ENCODE measurements at places on chromosomes 3 and 15.

GRCh38 chr3:105613120-105613519, 246.4 kb downstream of the ALCAM start:
- no peak for DNase-seq

GRCh38 chr3:152595975-152596821, 238.7 kb upstream of the P2RY1 start:
- no peak for DNase-seq

GRCh38 chr3:190446573-190447279, 3.0 kb downstream of the TMEM207 start:
- DNase-seq: no peak

DNA sequence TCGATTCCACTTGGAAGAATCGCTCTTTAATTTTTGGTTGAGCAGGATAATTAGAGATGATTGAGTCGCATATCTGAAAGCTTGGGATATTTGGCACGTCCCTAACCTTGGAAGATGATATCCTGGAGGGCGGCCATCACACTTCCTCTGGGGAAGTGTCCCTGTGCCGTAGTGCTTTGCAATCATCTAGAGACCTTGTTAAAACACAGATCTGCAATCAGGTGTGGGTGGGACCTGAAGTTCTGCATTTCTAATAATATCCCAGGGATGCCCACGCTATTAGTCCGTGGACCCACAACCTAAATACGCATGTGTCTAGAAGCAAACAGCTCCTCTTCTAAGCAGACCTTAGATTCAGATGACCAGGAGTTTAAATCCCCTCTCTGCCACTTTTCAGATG, 20.5 kb downstream of the MYO1E start:
- no peak for DNase-seq

DNA sequence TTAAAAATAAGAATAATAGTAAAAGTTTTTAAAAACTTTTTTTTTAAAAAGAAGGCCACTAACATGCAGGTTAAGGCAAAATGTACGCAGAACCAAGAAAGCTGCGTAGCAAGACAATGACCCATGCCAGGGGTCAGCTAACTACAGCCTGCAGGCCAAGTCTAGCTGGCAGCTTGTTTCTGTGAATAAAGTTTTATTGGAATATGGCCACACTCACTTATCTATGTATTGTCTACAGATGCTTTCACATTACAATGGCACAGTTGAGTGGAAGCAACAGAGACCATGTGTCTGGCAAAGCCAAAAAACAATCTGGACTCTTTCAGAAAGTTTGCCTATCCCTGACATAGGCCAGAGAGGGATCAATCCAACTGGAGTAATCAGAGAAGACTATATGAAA, 46.7 kb downstream of the WWTR1 start:
- no peak for DNase-seq

DNA sequence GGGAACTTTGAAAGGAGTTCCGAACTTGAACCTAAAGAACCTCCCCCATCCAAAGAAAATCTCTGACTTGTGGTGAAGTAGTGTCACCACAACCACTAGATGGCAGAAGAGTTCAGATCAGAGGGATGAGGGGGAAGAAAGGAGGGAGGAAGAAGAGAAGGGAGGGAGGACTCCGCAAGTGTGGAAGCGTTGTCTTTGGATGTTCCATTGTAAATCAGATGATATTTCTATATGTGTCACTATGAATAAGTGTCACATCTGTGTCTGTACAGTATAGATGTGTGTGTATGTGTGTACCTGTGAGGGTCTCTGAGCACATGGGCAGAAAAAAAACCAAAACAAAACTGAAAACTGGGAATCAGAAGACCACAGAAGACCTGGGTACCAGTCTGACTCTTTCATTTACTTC, 16.9 kb downstream of the SLC24A1 start:
- peak; percentile 41 for DNase-seq

- DNase-seq: no peak
Observed at GRCh38 chr3:137296116-137296515, 338.3 kb downstream of the IL20RB start.

- no peak for DNase-seq
Observed at GRCh38 chr3:180161770-180162169, 125.0 kb upstream of the PEX5L start.

- DNase-seq: no peak
Observed at GRCh38 chr3:140298569-140299070, 363.6 kb downstream of the CLSTN2 start.

DNA sequence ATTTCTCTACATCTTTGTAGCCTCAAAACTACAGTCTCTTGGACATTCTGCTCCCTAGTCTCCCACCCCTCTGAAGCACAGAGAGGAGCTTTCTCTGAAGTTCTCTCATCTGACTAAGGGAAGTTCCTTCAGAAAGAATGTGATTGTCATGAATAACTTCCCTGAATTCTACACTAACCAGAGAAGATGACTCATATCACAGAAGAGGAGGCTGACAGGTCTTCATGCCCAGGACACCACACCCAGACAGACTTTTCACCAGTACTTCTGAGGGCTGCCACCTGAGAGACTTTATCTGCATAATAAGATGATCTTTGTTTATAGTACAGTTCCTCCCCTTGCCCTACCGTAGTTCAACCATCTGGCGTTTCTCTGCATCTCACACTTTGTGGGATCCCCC, 52.8 kb downstream of the CDIN1 start:
- no peak for DNase-seq

DNA sequence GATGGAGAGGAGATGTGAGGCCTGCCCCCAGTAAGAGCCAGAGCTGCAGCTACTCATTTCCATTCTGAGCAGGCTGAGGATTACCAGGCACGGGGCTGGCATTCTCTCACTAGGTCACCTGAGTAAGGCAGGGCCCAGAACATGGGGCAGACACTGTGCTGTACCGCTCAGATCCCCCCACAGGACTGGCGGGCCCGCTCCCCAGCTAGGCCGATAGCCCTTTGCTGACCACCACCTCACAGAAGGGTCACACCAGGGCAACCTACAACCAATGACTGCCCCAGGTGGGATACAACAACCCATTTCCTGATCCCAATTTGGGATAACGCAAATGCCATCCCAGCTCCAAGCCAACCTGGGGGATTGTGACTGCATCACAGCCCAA, 52.5 kb downstream of the OXNAD1 start:
- no peak for DNase-seq

DNA sequence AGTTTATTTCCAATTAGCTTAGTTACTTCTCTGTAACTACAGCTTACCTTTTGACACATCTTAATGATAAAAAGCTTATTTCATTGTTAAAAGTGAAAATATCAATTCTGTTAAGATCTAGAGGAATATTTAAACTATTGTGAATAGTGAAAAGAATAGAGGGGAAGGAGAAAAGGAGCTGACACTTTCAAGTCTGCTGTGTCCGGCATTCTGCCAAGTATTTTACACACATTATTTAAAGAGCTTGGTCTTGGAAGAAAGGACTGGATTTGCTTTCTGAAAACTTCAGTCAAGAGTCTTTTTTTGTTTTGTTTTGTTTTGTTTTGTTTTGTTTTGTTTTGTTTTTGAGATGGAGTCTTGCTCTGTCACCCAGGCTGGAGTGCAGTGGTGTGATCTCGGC, 34.8 kb downstream of the CCDC80 start:
- no peak for DNase-seq

- no peak for DNase-seq
Observed at GRCh38 chr3:126916546-126916945, 66.4 kb upstream of the PLXNA1 start.

DNA sequence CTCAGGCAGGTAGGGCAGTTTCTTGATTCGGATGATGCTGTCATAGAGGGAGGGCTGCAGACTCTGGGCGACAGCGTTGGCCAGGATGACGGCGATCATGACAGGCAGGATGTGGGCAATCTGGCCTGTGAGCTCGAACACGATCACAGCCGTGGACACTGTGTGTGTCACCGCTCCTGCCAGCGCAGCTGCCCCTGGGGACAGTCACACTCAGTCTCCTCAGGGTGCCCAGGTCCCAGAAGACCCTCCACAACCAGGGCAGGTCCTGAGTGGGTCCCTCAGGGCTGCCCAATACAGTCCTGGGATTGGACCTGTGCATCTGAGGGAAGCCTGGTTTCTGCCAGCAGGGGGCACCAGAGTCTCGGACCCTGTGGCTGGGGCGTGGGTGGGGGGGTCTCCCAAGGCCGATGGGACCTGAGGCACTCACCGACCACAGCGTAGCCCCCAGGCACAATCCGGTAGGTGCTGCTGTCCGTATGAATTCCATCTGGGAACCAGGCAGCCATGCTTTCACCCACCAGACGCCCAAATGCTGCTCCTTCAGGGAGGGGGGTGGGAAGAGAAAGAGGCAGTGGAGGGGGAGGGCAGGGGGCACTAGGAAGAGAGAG, 7.2 kb downstream of the CLCN2 start:
- DNase-seq: no peak

DNA sequence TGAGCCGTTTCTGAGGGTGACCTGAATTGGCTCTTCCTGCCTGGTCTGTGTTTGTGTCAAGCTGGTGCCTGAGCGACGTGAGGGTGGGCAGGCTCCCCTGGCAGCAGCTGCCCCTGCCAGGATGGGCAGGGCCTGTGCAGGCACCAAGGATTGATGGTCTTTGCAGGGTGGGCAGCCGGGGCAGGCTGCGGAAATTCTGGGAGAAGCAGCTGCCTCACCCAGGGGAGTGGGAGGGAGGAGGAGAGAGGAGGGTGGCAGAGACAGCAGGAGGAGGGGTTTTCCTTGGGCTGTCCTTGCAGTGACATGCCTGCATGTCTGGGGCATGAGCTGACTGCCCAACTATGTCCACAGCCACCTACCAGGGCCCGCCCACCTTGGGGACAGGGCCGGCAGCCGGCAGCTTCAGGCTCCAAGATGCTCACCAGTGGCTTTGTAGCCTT, 27.9 kb upstream of the SLC6A6 start:
- no peak for DNase-seq

- DNase-seq: no peak
Observed at GRCh38 chr3:114973536-114973935, 173.6 kb downstream of the ZBTB20 start.

DNA sequence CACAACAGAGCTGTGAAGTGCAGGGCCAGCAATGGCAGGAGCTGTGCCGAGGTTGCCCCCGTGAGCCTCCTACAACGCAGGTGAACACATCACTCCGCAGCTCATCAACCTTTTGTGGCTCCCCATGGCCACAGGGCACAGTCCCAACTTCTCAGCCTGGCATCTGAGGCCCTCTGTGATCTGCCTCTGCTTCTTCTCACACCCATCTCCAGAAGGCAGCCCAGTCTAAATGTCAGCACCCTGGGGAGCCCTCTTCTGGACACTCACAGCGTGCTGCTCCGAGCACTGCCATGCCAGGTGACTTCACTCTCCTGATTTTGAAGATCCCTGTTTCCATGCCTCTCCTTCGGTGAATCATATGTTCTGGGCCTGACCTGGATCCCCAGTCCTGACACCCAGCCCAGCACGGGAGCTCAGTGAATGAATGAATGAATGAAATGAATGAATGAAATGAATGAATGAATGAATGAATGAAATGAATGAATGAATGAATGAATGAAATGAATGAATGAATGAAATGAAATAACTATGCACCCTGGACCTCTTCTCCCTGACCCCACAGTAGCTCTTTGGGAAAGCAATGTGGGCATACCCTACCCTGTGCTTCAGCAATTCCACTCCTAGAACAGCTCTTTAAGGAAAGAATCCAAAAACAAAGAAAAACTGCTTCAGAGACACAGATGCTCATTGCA, 17.9 kb upstream of the SKIC8 start:
- DNase-seq: no peak

GRCh38 chr3:17830788-17831187, 88.4 kb upstream of the TBC1D5 start:
- DNase-seq: no peak

- no peak for DNase-seq
Observed at GRCh38 chr3:117661818-117662095, 952.2 kb downstream of the TUSC7 start.

DNA sequence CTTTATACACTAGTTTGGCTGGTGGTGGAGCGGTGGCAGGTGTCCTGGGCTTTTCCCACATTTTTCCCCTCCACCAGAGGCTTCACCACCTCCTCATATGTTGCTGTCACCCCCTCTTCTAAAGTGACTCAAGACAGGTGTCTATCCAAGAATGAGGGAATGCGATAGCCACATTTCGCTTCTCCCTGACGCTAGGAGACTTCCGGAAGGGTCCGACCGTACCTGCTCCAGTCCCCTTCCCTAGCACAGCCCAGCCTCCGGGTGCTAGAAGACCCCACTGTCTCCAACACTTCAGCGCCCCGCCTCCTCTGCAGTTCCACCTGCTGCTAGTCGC, 496 bp downstream of the SCAMP2 start:
- DNase-seq: no peak

DNA sequence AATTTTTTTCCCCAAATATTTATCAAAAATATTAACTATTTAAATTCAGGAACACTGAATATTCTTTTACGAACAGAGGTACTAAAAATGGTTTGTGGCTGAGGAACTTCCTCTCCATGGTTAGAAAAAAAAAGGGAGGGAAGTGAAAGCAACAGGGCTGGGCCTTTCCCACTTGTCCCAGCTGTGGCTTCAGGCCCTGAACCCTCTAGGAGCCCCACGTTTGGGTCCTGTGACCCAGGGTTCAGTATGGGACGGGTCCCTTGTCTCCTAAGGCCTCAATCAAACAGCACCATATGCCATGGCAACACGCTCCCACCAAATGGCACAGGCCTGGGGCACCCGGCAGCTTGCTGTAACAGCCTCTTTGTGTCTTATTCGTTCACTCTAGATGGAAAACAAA, 32.4 kb downstream of the POC1A start:
- no peak for DNase-seq

GRCh38 chr3:106058475-106058874, 189.7 kb upstream of the CBLB start:
- DNase-seq: no peak

- no peak for DNase-seq
Observed at GRCh38 chr3:45802146-45802545, 5.8 kb upstream of the SLC6A20 start.

- DNase-seq: no peak
Observed at GRCh38 chr3:67809370-67809935, 155.0 kb upstream of the SUCLG2 start.

- DNase-seq: no peak
Observed at GRCh38 chr3:115248274-115248673, 101.2 kb upstream of the ZBTB20 start.

DNA sequence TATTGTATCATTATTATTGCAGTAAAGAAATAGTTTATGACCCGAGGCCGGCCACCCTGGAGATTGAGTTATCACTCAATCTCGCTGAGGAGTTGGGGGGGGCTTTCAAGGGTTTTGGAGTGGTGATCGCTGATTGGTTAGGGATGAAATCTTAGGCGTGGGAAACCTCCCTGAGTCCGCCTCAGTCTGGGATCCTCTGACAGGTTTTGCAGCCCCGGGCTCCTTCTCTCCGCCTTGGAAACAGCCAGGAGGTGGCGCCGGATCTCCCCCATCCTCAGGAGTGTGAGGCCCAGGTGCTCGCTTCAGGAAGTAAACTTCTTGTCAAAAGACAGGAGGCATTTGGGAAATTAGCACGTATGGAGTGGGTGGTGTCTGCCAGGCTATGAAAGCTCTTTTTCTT, 41.1 kb upstream of the SEC61A1 start:
- DNase-seq: peak; percentile 28

GRCh38 chr3:67683522-67683921, 29.1 kb upstream of the SUCLG2 start:
- DNase-seq: no peak

GRCh38 chr3:156455839-156456238, 99.1 kb downstream of the SSR3 start:
- no peak for DNase-seq

- DNase-seq: no peak
Observed at GRCh38 chr3:190012784-190013183, 107.9 kb downstream of the P3H2 start.

All from NCI-H2029 treated with DMSO at 0.1 percent for 48 hours (cell line).